ENCODE measurements at places on chromosomes 16 and 17. TPM values are rescaled to one million over a fixed set of nuclear protein-coding genes. Genes with fewer than 3 reads are reported as not detected.

Gene HOXB2
- 4.5 TPM for total RNA-seq

Gene SPATA32
- not detected for total RNA-seq

Gene CD300C
- not detected for total RNA-seq

Gene KCNJ12
- total RNA-seq: 1.5 TPM

Gene C17orf67
- total RNA-seq: 0.78 TPM

Gene KRTAP2-3
- total RNA-seq: 0.65 TPM

Gene WDR45B
- total RNA-seq: 88.5 TPM

Gene WDR81
- total RNA-seq: 29.1 TPM

Gene UBE2Z
- total RNA-seq: 78.2 TPM

Gene NFAT5
- total RNA-seq: 45.7 TPM

Gene CEMP1
- total RNA-seq: 0.09 TPM

Gene SLC5A11
- total RNA-seq: not detected

Gene G6PC3
- 22.0 TPM for total RNA-seq

Gene NOG
- 0.42 TPM for total RNA-seq

Gene CLEC3A
- not detected for total RNA-seq

Gene ATP1B2
- not detected for total RNA-seq

Gene ZNF469
- 9.8 TPM for total RNA-seq

Gene ARL4D
- total RNA-seq: 10.4 TPM

Gene ZDHHC1
- total RNA-seq: 6.4 TPM

Gene HCRT
- not detected for total RNA-seq

Gene MRPL38
- total RNA-seq: 37.1 TPM

Gene LASP1
- 231 TPM for total RNA-seq

Gene OR4D1
- total RNA-seq: not detected

Gene ASGR1
- 1.1 TPM for total RNA-seq

Gene NHLRC4
- total RNA-seq: 1.5 TPM

Gene HOXB3
- total RNA-seq: 5.6 TPM

Gene NPIPB8
- not detected for total RNA-seq

Gene SPEM1
- not detected for total RNA-seq

Gene ANKRD40CL
- not detected for total RNA-seq

Gene PRR35
- not detected for total RNA-seq

Gene ABR
- 39.2 TPM for total RNA-seq

Gene CCDC40
- 5.6 TPM for total RNA-seq

Gene HIC1
- total RNA-seq: 67.7 TPM

Gene TUBG1
- total RNA-seq: 43.9 TPM

Gene KRTAP4-1
- total RNA-seq: not detected

Gene CD7
- total RNA-seq: not detected

Gene AATK
- 0.23 TPM for total RNA-seq
